AG04449 (cell line): ENCODE measurements at places on chromosomes 6 and 20.

DNA sequence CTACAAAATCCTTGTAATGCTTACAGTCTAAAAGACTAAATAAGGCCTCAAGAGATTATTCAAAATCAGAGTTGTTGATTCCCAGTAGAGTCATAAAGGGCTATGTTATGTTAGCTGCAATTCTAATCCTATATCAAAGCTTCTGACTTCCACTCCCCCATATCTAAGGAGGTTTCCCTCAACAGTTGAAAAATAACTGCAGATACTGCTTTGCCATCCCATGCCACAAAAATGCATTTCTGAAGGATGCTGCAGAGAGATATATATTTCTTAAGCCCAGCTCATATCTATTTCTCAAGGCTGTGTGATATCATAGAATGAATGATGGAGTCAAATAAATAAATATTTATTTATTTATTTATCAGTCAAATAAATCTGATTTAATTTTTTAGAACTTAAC is 332.3 kb downstream of the LAMA2 start:
- no peak for DNase-seq

- no peak for DNase-seq
Measured at GRCh38 chr6:82030301-82030700, 217.2 kb downstream of the IBTK start.

DNA sequence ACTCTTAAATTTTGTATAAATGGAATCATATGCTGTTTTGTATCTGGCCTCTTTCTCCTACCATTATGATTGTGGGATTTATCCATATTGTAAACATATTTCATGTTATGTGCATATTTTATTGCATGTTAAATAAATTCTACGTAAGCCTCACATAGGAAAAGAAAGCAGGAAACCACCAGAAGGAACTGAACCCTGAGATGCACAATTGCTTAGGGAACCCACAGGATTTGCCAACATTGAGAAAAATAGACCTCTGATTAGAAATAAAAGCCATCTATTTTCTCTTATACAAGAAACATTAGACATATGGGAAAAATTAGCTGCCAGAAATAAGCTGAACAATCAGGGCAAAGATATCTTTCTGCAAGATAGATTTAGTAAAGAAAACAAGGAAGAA is 111.2 kb upstream of the CARMIL1 start:
- no peak for DNase-seq

- peak; percentile 62 for DNase-seq
Measured at GRCh38 chr6:113630738-113631535, 226.2 kb upstream of the MARCKS start.

GRCh38 chr20:32031007-32031958 is 20.8 kb upstream of the HCK start:
- peak; percentile 17 for DNase-seq
